ENCODE measurements at places on chromosomes 1 and 21.

DNA sequence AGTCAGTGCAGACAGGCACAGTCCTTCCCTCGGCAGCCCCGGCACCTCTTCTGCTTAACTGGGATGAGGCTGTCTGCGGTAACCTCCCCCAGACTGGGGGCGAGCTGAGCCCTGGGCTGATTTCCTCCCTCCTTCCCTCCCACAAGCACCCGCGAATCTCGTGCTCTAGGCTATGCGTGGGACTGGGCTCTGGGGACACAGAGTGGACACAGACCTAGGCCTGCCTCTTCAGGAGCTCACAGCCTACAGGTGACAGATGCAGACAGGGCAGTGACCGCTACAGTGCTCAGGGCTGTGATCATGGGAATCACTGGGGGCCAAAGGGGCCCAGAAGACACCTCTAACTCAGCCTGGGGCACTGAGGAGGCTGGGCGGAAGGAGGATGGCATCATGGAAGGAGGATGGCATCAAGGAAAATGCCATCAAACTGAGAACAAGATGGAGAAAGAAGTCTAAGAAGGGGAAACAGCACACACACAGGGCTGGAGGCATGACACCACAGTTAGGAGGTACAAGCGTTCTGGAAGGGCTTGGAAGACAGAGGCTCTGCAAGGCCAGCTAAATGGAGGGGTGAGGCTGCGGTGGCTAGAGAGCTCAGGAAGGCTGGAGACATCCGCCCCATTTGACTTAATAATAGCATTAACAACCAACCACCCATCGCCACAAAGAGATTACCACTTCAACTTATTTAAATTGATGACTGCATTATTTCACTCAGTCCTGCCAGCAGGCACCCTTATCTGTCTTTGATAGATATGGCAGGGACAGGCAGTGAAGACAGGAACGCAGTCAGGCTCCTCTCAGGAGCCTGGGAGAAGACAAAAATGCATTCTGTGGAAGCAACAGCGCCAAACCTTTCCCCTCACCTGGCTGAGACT is 4.2 kb downstream of the TTC39A start:
- no peak overlapping the region for H3K4me3 ChIP-seq
- peaks cover 23% of the 10 kb centered on the region for H3K4me1 ChIP-seq
- no peak overlapping the region for H3K27ac ChIP-seq
- DNase-seq, result no peak
- no peaks in the 10 kb centered on the region for H3K36me3 ChIP-seq

- H3K27ac ChIP-seq, result no peak overlapping the region
- no peak overlapping the region for H3K4me3 ChIP-seq
- no peak for DNase-seq
- H3K36me3 ChIP-seq, result peaks cover 22% of the 10 kb centered on the region
These were observed 6.2 kb downstream of the LIN9 start for GRCh38 chr1:226302731-226303130.

DNA sequence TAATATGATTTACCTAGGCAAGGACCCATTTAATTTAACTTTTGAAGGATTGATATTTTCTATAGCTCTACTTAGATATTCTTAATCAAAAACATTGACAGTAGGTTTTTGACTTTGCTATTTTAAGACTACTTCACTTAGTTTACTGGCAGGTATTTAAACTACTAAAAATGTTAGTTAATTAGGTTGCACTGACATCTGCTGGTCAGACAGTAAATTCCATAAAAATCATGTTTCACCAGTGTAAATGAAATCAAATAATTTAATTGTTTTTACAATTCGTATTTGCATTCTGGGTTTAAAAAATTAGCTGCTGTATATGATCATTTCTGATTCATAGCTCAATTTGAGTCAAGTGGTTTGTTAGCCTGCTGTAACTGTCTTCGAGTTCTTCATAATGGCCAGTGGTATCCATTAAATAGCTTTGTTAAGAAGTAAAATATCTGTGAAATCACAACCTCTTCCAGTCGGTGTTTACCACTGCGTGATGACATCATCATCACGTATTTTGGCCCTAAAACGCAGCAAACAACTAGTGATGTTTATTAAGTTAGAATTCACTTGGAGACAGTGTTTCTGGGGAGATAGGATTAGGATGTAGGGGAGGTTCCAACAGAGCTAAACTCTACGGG is 26.2 kb downstream of the EXTL2 start:
- H3K4me1 ChIP-seq, result no peaks in the 10 kb centered on the region
- no peaks in the 10 kb centered on the region for H3K36me3 ChIP-seq
- no peak overlapping the region for H3K27ac ChIP-seq
- peak; percentile 22 for DNase-seq
- no peaks in the 10 kb centered on the region for H3K27me3 ChIP-seq

- no peak for DNase-seq
- no peak overlapping the region for H3K4me3 ChIP-seq
- no peaks in the 10 kb centered on the region for H3K27me3 ChIP-seq
These were observed 11.8 kb downstream of the RTCA start for GRCh38 chr1:100277866-100278265.

- H3K27me3 ChIP-seq, result no peaks in the 10 kb centered on the region
- H3K27ac ChIP-seq, result no peak overlapping the region
- peaks cover 10% of the 10 kb centered on the region for H3K4me1 ChIP-seq
- H3K4me3 ChIP-seq, result no peak overlapping the region
These were observed 47.6 kb downstream of the RPL5 start for GRCh38 chr1:92879316-92879968.

DNA sequence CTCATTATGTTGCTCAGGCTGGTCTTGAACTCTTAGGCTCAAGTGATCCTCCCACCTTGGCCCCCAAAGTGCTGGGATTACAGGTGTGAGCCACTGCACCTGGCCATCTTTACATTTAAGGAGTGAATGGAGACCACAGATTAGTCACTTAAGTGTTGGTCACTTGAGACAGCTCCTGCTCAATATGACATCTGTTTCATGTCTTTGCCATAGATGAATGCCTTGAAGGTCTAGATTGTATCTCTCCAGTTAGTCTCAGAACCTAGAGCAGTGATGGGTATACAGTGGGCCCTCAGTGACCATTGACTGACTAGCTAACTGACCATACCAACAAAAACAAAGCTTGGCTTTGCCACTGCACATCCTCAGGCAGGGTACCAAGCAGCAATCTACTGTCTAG is 15.3 kb downstream of the BCL9 start:
- H3K27me3 ChIP-seq, result no peaks in the 10 kb centered on the region
- no peak overlapping the region for H3K27ac ChIP-seq
- H3K4me1 ChIP-seq, result peaks cover 5% of the 10 kb centered on the region
- no peaks in the 10 kb centered on the region for H3K36me3 ChIP-seq
- no peak for DNase-seq

DNA sequence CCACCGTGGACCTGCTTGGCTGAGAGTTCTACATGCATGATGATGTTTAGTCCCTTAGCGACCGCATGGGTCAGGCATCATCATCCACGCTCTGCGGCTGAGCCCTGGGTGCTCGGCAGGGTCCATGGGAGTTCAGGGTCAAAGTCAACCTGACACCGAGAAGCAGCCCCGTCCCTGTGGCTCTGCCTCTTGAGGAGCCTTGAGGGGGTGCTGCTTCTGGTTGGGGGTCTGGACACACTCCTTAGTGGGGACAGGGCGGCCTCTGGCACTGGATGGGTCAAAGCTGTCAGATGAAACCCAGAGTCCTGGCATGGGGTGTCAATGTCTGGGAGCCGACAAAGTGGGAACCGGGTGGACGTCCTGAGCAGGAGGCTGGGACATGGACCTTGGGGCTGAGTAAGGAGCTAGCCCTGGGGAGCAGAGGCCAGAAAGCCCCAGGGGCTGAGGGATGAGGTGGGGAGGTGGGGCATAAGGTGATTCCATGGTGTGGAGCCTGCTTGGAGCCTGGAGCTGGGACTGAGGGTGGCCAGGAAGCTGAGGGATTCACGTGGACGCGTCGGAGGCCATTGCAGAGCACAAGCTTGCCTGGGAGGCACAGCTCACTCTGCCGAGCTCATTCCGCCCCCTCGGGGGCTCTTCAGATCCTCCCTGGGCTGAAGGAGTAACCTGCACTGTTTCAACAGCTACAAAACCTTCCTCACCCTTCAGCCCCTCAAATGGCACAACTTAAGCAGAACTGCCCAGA is 53.9 kb downstream of the UMODL1 start:
- no peaks in the 10 kb centered on the region for H3K27me3 ChIP-seq
- peak overlapping the region; percentile 44 for H3K4me3 ChIP-seq
- H3K4me1 ChIP-seq, result peaks cover 47% of the 10 kb centered on the region
- DNase-seq, result no peak

DNA sequence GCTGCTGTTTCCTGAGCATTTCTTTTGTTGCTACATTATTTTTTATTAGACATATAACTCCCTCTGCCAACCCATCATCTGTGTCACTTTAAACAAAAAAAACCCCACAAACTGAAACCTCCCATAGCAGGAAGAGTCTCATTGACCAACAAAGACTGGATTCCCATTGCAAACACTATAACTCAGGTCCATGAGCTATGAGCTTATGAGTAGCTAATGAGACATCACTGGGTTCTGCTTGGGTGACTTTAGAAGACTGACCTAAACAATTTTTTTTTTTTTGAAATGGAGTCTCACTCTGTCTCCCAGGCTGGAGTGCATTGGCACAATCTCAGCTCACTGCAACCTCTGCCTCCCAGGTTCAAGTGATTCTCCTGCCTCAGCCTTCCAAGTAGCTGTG is 212.8 kb downstream of the LTN1 start:
- H3K4me3 ChIP-seq, result no peak overlapping the region
- H3K36me3 ChIP-seq, result no peaks in the 10 kb centered on the region
- no peaks in the 10 kb centered on the region for H3K27me3 ChIP-seq
- DNase-seq, result no peak
- H3K27ac ChIP-seq, result no peak overlapping the region

DNA sequence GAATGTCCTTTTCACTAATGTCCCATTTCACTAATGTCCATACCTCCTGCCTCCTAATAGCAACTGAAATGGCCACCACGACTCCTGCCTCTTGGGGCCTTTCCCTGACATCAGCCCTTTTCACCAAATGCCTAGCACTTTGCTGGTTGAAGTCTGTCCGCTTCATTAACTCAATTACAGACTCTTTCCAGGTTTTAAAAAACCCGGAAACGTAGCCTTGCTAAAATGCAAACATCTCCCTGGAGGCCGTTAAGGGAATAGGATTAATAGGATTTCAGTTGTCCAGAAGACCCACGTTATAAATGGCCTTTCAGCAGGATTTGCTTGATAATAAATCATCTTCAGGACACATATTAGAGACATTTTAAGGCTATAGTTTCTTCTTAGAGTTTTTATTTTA is 25.7 kb upstream of the ERO1B start:
- no peak overlapping the region for H3K27ac ChIP-seq
- H3K4me3 ChIP-seq, result no peak overlapping the region
- no peaks in the 10 kb centered on the region for H3K4me1 ChIP-seq
- 0 out of 2 replicates have a peak, but pooled peaks cover 1% of the 10 kb centered on the region for H3K27me3 ChIP-seq
- DNase-seq, result no peak

DNA sequence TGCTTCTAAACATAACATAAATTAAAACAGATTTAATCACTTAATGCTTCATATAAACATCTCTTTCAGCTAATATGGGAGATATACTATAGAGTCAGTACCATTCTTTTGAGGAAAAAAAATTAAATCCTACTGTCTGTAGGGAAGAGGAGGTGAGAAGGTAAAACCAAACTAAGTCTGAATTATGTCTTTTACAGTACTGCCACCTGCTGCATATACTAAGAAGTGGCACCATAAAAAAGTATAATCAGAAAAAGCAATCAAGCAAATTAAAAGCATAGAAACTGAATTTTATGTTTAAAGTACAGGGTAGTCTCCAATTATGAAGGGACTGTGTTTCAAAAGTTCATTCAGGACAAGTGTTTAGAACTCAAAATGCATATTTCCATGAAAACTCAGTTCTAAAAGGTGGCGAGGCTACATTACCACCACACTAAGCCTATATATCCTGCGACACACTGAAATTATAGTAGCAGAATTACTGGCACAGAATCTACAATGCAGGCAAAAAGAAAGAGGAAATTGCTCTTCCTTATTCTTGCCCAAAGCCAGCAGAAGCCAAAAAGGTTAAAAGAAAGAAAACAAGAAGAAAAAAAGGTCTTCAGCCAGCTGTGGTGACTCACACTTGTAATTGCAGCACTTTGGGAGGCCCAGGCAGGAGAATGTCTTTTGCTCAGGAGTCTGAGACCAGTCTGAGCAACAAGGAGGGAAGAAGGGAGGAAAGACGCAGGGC is 9.0 kb downstream of the NSL1 start:
- H3K27me3 ChIP-seq, result no peaks in the 10 kb centered on the region
- H3K4me1 ChIP-seq, result peaks cover 10% of the 10 kb centered on the region
- H3K27ac ChIP-seq, result no peak overlapping the region
- peak; percentile 3 for DNase-seq
- peaks cover 42% of the 10 kb centered on the region for H3K36me3 ChIP-seq

- no peaks in the 10 kb centered on the region for H3K27me3 ChIP-seq
- peaks cover 8% of the 10 kb centered on the region for H3K4me1 ChIP-seq
- H3K36me3 ChIP-seq, result no peaks in the 10 kb centered on the region
- no peak for DNase-seq
These were observed 31.1 kb downstream of the ROR1 start for GRCh38 chr1:63804829-63805484.

- H3K36me3 ChIP-seq, result no peaks in the 10 kb centered on the region
- H3K4me1 ChIP-seq, result peaks cover 4% of the 10 kb centered on the region
- H3K4me3 ChIP-seq, result no peak overlapping the region
- no peak overlapping the region for H3K27ac ChIP-seq
- DNase-seq, result peak; percentile 26
These were observed 34.9 kb downstream of the CHML start for GRCh38 chr1:241605146-241605805.

- no peaks in the 10 kb centered on the region for H3K4me1 ChIP-seq
- H3K36me3 ChIP-seq, result peaks cover 6% of the 10 kb centered on the region
- no peaks in the 10 kb centered on the region for H3K27me3 ChIP-seq
- no peak for DNase-seq
- H3K4me3 ChIP-seq, result no peak overlapping the region
These were observed 77.4 kb downstream of the APP start for GRCh38 chr21:26093122-26093521.

GRCh38 chr1:29991025-29991424 is 732.4 kb downstream of the MATN1 start:
- H3K27me3 ChIP-seq, result no peaks in the 10 kb centered on the region
- no peak overlapping the region for H3K27ac ChIP-seq
- no peaks in the 10 kb centered on the region for H3K36me3 ChIP-seq
- no peak for DNase-seq
- H3K4me1 ChIP-seq, result no peaks in the 10 kb centered on the region
